Stimulated activated CD8-positive, alpha-beta memory T cell treated with anti-CD3 and anti-CD28 coated beads, Interleukin-4, amount 100 ng/mL, for 1 hour (primary cell): ENCODE measurements at places on chromosomes 7 and 10.

DNA sequence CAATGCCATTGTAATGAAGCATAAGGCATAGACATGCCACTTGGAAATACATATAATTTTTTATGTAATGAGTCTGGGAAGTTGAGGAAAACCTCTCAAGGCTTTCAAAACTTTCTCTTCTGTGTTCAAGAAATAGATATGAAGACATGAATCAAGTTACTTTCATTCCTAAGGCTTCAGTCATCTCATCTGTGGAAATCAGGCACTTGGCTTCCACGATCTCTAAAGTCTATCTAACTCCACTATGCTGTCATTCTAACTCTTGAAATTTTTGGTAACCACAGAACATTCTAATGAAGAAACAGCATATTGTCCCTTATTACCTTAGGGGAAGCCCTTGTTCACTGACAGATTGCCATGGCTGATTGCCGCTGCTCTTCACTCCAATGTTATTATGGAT, 242.6 kb downstream of the CNTNAP2 start:
- DNase-seq = no peak

DNA sequence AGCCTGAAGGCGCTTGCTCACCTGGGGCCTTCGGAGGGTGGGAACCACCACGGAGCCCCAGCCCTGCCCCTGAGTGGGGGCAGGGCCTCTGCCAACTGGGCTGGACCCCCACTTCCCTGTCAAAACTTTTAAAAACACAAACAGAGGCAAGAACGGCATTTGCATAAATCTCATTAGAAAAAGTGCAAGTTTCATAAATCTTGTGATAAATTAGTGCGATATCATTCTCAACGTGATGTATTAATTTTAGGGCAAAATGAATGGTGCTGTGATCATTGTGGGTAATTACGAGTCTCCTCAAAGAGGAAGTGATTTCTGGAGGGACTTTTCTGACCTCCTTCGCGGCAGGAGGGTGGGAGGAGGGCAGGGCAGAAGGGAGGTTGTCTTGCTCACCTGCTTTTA, 98.3 kb downstream of the CDH23 start:
- DNase-seq = no peak

DNA sequence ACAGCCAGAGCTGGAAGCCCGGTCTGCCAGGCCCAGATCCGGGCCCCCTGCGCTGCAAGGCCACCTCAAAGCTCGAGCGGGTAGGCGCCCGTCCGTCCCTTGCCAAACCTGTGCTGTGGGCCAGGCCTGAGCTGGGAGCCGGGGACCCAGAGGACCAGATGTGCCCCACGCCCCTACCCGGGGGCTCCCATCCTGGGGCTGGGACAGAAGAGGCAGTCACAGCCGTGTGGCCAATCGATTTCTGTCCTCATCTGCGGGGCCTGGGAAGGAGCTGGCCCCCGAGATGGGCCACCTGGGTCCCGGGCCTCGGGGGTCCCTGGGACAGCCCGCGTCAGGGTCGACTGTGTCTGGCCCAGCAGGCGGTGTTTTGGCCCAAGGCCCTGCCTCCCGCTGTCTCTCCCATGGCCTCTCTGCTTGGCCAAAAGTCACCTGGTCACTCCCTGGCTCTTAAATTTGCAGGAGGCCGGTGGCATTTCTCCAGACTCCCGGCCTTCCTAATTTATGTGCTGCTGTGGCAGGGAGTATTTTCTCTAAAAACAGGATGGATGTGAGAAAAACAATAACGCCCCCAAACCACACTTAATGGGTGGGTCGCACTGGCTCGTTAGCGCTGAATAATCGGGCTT, 63.8 kb downstream of the UNCX start:
- DNase-seq = no peak

GRCh38 chr7:24778543-24779282, 21.4 kb upstream of the GSDME start:
- no peak for DNase-seq

DNA sequence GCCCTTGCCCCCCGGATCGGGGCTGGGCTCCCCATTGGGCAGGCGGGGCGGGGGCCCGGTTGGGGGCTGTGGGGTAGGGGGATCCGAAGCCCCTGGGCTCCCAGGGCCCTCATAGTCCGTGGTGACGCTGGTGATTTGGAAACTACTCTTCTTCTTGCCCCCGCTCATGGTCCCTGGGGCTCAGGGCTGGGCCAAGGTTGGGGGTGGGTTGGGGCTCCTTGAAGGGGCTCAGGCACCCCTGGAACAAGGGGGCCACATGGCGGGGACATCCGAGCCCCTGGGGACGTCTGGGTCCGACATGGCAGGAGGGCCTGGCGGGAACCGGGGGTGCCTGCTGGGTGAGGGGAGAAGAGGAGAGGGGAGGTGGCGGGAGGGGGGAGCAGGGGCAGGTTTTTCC, 1.1 kb downstream of the TSC22D4 start:
- DNase-seq = no peak

DNA sequence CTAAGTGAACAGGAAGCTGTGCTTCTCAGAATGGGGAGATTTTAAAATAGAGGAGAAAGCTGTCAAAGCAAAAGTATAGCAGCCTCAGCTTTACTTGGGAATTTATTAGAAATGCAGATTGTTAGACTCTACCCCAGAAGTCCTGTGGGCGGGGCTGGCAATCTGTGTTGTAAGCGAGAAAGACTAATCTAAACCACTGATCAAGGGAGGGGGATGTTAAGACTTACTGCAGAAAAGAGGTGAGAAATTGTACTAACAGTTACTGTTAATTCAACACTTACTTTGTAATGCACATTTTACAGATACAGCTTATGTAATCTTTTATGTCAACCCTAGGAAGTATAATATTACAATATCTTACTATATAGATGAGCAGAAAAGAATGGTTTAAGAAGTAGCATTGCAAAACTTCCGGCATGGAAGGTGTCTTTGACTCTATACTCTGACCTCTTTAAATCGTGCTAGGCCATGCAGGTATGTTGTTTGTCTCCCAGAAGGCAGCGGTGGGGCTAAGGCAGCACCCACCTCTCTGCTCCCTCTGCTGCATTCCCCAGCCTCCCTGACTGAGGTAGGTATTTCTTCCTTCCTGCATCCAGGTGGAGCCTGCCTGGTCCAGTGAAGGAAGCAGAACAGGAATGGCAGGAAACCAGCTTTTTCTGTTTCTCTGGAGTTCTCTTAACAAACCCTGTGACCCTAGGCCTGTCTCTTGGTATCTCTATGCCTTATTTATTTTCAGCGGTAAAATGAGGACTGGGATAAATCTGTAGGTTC, 462.2 kb downstream of the AUTS2 start:
- no peak for DNase-seq

DNA sequence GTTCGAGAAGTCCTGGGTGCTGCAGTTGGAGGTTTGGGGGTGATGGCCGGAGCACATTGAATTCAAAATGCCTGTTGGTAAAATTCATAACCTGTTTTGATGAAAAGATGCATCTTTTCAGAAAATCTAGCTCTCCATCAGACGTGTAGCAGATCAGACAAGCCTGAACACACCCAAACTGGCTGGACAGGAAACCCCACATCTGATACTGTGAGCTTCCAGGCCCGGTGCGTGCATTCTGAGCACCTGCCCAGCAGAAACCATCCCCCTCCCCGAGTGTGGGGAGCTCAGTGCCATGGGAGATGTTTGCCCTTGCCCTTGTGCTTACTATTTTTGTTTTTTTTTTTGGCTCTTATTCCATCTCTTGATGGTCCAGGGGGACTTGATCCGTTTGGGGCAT, 417.1 kb downstream of the TCERG1L start:
- DNase-seq = no peak

DNA sequence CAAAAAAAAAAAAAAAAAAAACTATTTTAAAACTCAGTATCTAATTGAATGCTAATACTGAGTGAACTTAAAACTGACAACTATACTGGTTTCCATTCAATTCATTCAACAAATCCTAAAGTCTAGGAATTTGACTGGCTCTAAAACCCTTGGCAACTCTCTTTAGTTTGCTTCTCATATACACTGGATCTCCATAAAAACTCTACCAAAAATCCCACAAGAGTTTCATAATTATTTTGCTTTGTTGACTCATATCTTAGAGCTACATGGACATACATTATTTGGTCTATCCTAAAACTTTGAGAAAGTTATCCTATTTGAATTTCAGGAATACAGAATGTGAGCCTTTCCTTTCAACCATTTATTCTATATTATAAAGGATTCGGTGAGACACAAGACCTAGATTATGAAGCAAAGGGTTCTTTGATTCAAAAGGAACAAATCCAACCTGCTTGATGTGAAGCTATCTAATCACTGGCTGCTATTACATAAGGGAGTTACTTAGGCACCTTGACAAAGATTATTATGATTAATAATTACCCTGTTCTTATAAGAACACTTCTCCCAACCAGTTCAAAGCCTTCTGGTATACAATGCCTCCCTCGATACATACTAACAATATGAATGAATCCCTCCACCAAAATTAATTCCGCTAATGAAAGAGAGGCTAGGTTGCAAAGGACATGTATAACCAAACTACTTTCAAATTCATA, 15.8 kb upstream of the KMT2E start:
- DNase-seq = no peak

- no peak for DNase-seq
Observed at GRCh38 chr10:77586719-77587415, 50.7 kb downstream of the KCNMA1 start.

DNA sequence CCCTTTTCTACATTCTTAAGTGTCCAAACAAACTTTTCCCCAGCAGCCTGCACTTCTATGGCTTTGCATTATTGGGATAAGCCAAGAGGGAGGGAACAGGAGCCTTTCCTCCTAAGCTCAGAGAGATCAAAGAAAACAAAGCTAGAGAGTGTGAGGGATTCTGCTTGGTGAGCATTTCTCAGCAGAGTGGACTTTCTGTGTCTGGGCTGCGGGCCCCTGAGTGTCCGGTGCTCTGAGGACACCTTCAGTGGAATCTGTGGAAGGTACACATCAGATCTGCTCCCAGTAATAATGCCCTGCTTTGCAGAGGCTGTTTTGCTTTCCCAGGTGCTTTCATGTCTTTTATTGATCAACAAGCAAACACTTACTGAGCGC, 50.2 kb downstream of the KCNMA1 start:
- no peak for DNase-seq

GRCh38 chr10:59791601-59792000, 38.3 kb upstream of the MRLN start:
- DNase-seq = no peak

DNA sequence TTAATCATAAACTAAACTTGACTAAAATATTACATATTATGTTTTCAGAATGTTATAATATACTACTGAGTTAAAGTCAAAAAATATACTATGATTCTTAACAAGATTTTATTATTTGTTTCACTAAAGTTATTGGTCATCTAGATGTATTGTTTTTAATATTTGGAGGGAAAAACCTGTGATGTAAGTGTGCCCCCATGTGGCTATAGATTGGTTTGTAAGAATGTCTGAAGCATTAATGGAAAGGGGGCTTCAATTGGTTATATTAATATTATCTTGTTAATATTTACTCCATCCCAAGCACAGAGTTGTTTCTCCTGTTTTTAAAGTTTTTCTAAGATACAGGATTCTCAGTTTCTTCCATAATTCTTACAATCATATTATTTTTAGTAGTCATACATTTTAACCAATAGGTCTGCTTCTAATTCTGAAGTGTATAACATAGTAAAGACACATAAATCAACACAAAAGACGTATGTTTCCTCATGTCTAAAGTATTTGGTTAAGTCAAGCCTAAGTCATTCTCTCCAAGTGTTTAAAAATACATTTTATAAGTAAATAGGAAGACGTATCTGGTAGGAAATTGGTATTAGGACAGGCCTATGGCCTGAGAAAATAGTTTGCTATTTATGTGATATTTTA, 58.0 kb downstream of the GNAT3 start:
- no peak for DNase-seq

GRCh38 chr10:119377451-119377957, 165.0 kb downstream of the RGS10 start:
- DNase-seq = no peak

DNA sequence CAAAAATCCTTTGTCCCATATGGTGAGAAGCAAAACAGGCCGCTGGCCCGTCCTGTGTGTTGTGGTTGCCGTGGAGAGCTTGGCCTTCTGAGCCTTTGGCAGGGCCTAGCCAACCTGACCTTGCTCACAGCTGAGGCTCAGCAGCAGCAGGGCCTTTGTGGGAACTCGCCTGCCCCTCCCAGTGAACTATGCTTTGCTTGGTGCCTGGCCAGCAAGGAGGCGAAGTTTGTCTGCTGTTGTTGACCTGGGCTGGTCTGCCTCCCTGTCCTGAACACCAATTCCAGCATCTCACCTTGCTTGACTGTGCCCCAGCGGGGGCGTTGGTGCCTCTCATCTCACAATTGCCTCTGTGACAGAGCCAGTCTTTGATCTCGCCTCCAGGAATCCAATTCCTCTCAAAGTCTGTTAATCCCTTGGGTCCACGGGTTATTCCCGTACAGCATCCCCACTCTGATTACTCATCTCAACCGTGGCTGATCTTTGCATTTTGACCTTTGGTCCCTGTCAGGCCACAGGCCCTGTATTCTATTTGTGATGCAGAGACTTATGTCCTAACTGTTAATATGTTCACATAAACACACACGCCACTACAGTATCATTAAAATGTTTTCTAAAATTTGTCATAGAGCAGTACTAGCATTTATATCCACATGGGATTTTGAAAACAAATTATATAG, 22.6 kb downstream of the EPDR1 start:
- no peak for DNase-seq

GRCh38 chr7:112452102-112452888, 2.0 kb downstream of the IFRD1 start:
- no peak for DNase-seq

- DNase-seq = no peak
Observed at GRCh38 chr10:60400366-60400765, 10.7 kb upstream of the ANK3 start.

- no peak for DNase-seq
Observed at GRCh38 chr7:7821517-7821916, 103.1 kb upstream of the RPA3 start.

DNA sequence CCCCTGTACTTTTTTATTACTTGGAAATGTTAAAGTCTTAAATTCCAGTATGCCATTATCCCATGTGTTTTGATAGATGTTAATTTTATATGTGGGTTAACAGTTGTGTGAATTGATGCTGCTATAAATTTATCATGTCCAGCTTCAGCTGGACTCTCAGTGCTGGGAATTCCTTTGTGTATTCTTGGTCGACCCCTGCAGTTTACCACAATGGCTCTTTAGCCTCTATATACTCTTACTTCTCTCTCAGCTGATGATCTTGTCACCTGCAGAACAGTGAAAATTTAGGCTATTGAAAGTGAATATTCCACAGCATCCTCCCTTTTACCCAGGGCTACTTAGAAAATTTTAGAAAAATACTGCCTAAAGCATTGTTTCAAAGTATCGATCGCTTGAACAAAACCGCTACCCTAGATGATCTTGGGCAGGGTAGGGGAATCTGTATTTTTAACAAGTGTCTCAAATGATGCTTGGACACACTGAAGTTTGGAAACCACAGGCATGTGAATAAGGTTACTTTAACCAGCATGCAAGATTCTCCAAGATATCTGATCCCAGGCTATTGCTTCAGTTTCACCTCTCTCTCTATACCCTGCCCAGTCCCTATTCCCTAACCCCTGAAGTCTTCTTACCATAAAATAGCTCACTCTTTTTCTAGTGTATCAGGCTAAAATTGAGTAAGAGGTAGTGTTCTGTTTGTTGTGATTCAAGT, 25.4 kb downstream of the LCOR start:
- no peak for DNase-seq
